Activated T-cell treated with anti-CD3 and anti-CD28 coated beads, Interleukin-2, amount 50 U/mL, for 24 hours (primary cell): ENCODE measurements at places on chromosomes 4 and X.

DNA sequence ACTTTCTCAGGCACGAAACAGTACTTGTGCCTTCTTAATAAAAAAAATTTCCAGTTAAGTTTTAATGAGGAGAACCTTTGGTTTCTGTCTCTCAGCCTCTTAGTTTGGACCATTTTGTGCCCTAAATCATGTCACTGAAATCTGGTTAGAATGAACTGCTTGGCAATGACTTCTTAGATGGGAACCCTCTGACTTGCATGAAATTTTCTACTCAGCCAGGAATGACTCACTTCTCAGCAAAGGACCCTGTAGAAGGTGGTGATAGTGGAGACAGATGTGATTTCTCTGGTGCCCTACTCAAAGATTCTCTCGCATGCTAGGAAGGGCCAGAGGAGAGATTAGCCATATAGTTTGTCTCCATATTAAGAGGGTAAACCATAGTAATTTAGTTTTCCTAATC is 50.5 kb downstream of the RASL11B start:
- DNase-seq = no peak

GRCh38 chrX:9539605-9540387 is 74.9 kb downstream of the TBL1X start:
- DNase-seq = no peak

GRCh38 chrX:13569479-13570260 is at the start of gene EGFL6:
TSS of gene EGFL6 (plus strand) at chrX:13569601. CDS start at chrX:13569862, 261 bp downstream.
- peak; percentile 31 for DNase-seq

DNA sequence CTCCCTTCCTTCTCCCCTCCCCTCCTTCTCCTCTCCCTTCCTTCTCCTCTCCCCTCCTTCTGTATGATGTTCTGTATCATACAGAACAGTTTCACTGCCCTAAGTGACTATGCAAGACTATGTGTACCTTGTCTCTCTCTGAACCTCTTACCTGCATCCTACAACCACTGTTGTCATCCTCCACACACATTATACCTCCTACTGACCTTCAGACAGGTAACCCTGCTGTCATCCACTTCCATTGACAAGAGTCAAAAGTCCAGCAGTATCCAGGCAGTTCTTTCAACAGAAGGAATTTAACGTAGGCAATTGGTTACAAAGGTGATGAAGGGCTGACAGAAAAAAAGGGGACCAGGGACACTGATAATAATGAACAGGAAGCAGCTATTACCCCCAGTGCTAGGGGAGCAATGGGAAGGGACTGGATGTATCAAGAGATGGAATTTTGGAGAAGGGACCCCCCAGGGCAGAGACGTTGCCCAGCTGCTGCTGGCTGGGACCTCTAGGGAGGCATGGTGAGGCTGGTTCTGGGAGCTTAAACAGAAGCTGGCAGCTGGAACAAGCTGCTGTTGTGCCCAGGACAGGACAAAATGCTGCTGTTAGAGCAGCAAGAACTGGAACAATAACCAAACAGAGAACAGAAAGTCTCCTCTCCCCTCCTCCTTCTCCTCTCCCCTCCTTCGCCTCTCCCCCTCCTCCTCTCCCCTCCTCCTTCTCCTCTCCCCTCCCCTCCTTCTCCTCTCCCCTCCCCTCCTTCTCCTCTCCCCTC is 84.7 kb downstream of the DCTD start:
- no peak for DNase-seq

DNA sequence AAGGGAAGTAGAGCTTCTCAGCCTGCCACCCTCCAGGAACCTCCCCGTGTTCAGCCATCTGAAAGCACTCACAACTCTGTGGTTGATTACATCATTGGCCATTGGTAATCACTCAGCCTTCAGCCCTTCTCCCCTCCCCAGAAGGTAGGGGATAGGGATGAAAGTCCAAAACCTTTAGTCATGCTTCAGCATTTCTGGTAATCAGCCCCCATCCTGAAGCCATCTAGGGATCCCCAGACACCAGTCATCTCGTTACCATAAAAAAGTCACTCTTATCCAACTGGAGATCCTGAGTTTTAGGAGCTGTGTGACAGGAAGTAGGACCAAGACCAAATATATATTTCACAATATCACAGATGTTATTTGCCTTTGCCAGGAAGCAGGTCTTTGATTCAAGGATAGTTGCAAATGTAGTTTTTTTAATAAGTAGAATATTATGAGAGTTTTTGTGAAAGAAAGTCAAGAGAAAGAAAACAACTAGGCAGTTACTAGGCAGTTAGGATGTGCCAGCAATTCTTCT is 364.6 kb upstream of the NOCT start:
- no peak for DNase-seq

- no peak for DNase-seq
Measured at GRCh38 chr4:98838977-98839618, 89.8 kb downstream of the EIF4E start.

DNA sequence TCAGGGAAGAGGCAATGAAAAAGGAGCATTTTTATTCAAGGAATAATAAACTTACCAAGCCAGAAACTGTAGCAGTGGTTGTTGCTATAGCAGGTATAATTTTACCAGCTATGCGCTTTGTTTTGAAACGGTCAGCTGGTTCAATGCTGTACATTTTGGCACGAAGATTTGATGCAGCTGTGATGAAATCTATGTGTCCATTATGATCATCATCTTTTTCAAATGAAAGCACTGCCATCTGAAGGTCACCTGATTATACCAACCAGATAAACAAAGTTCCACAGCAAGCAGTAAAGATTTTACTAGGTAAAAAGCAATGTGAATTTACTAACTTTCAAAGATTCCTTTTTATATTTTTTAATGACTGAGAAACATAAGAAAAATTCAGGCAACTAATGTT is 66.4 kb downstream of the STAP1 start:
- DNase-seq = no peak

- DNase-seq = no peak
Measured at GRCh38 chrX:69741721-69742120, 125.8 kb downstream of the EDA start.

DNA sequence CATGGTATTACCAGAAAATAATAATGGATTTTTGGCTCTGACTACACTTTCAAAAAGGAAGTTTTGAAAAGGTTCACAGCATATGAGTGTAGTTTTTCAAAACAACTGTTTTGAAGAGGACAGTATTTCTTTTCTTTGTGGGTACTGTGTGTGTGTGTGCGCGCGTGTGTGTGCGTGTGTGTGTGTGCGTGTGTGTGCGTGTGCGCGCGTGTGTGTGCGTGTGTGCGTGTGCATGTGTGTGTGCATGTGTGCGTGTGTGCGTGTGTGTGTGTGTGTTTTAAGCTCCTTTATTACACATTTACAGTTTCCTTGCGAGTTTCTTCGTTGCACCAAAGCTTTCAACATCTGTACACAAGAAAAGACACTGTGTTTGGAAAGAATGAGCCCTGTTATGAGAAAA is 755.4 kb downstream of the SH3BGRL start:
- DNase-seq = no peak

DNA sequence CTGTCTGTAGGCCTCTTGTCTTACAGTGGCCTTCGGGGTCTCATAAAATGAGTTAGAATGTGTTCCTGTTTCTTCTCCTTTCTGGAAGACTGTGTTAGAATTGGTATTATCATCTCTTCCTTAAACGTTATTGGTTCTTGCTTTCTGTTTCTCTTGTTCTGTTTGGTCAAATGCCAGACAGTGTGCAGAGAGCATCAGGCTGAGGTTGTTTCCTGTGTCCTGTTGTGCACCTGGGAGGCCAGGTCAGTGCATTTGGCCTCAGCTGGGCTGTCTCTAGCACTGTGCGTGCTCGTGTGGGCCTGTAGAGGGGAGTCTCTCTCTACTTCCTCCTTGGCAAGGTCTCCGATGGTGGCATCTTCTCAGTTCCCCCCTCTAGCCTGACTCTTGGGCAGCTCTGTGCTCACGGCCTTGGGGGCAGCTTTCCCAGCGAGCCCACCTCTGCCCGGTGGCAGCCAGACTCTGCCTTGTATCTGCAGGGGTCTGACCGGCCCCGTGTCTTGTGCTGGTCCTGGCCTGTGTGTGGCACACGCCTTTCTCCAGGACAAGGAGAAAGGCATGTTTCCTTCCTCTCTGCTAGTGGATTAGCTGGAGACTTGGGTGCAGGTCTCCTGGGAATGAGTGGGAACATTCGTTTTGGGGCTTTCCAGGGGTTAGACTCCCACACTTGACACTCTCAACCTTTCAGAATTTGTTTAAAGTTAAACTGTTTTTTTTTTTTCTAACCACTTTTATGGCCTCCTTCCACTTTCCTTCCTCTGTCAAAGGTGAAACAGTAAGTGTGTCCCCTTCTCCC is 62.3 kb downstream of the FAM193A start:
- DNase-seq = peak; percentile 32
